Cortex of kidney (tissue), 1 donor: ENCODE measurements at places on chromosomes 1 and 21.

DNA sequence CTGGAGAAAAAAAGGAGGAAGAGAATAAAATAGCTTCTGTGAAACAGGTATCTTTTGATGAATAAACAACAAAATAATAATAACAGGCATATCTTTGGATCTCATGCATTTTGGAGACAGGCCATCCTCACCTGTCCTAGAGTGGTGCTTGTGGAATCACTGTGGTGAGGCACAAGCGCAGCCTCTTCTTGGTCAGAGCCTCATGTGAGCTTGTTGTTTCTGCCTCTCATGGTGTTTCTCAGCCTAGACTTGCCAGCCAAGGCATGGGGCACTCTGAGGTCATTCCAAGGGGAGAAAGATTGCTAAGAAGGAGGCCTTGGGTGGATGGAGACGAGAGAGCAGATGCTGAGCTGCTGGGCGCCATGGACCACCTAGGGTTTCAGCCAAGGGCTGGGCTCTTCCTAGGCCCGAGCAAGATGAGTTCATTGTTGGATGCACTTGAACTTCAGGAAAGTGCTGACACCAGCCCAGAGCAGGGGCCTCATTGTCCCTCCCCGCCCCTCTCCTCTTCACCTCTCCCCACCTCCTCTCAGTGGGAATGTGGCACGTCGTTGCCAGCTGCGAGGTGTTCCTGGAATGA is 49.5 kb downstream of the ATP5PO start:
- no peak for DNase-seq

DNA sequence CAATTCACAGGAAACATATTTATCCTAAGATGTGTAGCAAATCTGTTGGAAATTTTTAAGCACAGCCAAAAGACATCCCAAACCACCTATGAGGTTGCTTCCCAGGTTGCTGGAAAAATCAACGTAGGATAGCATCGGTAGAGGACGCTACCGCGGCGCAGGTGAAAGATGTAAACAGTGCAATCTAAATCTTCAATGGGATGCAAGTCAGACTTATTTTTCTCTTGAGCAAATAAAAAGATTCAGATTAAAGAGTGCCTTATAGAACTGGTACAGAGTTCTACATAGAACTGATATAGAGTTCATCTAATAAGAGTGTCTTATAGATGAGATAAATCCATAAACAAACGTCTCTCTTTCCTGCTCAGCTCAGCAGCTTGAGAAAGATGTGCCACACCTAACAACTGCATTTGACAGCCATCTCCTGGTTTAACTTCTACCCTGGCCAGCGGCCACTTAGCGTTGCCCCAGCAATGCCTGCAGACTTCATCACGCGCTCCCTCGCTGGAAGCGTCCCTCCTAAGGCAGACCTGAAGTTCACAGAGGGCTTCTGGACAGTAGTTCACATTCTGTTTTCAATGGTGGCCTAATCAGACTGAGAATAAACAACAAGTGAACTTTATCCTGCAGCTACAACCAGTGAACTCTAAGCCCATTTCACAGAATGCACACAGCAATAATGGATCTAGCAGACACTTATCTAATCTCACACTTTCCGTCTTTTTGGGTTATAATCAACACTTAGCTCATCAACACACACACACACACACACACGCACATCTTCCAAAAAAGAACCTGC is 164.5 kb downstream of the TOMM20 start:
- DNase-seq: no peak

GRCh38 chr1:156433602-156434001 is 64.6 kb downstream of the RHBG start:
- no peak for DNase-seq

GRCh38 chr1:245432228-245432875 is 277.6 kb downstream of the KIF26B start:
- DNase-seq: no peak
